Ascending aorta (tissue), 2 donors: ENCODE measurements at places on chromosomes 3 and 15.

DNA sequence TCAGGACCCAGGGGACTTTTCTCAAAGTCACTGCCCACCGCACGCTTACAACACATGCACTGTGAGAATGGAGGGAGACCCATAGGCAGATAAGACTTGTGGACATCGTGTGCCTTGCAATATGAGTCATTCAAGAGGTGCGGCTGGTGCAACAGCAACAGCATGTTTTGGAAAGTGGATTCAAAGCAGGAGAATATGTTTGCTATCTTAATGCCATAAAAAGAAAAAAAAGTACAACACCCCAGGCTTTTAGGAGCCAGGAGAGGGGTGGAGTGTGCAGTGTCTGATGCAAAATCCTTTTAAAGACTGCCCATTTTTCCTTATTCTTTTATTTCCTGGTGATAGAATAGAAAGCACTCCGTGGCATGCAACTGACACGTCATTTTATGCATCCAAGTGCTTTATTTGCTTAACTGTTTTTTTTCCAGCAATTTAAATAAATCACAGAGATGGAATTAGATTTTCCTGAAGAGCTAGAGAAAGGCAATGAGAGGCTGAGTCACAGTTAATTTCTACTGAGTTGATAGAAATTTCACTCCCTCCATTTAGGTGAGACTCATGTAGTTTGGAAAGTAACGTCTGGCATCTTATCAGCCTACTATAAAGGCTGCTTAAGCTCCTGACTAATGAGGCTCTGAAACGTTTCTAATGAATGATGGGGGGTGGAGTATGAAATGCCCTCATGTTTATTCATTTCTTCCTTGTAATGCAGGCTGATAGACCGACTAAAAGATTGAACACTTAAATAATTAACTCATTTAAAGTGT, 96.4 kb downstream of the NSUN3 start:
- DNase-seq, result no peak

DNA sequence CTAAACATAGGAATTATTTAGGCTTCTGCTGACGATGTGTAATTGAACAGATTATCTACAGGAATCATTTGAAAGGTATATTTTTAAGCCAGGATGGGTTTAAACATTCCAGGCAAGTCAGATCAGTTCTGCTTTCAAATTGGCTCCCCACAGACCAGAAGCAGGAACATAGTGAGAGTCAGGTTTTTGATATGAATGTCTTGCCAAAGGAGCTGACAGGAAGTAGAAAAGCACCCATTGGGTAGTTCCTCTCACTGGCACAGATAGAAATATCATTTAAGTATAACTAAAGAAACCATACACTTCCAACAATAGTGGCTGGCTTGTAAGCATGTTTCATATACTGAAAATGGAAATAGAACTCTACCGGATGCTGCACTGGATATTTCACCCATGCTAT, 95.2 kb downstream of the CLDN1 start:
- DNase-seq, result no peak

DNA sequence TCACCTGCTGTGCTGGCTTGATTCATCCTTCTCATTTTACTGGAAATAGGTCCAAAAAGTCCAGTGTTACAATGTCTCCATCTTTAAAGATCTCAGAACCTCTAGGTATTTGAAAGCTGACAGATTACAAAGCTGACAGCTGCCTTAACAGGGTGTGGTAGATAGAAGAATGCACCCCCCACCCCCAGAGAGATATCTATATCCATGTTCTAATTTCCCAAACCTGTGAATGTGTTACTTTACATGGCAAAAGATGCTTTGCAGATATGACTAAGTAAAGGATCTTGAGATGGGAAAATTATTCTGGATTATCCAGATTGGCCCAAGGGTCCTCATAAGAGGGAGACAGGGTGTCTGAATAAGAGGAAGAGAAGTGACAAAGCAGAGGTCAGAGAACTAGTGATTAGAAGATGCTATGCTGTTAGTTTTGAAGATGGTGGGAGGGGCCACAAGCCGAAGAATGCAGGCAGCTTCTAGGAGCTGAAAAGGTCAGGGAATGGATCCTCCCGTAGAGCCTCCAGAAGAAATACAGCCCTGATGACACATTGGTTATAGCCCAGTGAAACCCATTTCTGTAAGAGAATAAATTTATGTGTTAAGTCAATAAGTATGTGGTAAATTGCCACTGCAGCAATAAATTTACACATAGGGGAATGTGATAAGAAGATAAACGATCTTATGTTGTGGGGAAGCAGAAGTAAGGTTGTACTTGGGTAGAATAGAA, 21.5 kb upstream of the FSTL1 start:
- no peak for DNase-seq

- DNase-seq, result no peak
These were observed 28.5 kb upstream of the SLC7A14 start for GRCh38 chr3:170614214-170614966.

DNA sequence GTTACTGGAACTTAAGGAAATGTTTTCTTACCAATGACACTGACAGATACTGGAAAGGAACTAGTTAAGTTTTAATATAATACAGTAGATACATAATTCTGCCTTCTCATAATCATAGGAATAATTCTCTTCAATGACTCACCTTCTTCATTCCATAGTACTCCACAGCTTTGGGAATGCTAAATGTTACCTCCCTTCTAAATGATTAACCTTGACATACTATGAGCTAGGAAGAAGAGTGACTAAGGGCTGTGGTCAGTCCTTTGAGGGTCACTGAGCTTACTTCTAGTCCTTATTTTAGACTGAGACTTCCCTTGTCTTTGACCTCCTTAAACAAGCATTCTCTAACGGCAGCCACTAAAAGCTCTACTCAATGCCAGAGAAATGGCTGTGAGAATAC, 69.6 kb upstream of the PPIB start:
- no peak for DNase-seq

DNA sequence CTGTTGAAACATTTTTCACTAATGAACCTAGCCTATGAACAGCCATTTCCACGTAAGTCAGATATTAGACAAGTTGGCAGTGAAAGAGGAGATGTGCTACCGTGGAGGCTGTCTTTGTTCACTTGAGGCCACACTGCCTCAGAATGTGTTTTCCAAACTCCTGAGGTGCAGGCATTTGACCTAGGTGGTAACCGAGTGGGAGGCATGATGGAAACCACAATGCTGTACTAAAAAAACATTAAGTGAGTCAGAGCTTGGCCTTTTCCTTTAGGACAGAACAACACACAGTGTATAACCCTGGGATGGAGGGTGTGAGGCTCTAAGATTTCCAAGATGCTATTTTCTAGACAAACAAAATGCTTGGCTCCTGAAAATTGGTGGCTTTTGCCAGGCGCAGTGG, 406.3 kb downstream of the SOX2 start:
- DNase-seq, result no peak

DNA sequence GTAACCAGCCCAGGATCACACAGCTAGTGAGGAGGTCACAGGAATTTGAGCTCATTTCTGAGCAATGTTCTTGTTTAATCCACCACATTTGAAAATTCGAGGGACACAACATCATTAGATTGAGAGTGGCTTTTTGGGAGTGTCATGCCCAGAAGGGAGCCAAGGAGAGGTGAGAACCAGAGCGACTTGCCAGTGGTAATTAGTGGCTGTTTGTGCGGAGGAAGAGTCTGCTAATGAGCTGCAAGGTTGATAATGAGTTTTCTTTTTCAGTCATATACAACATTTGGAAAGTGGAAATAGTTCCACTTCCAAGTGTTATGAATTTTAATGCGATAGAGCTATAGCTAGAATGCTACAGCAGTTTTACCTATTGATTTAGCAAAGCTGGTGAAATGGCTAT, 19.7 kb downstream of the GABRA5 start:
- no peak for DNase-seq

DNA sequence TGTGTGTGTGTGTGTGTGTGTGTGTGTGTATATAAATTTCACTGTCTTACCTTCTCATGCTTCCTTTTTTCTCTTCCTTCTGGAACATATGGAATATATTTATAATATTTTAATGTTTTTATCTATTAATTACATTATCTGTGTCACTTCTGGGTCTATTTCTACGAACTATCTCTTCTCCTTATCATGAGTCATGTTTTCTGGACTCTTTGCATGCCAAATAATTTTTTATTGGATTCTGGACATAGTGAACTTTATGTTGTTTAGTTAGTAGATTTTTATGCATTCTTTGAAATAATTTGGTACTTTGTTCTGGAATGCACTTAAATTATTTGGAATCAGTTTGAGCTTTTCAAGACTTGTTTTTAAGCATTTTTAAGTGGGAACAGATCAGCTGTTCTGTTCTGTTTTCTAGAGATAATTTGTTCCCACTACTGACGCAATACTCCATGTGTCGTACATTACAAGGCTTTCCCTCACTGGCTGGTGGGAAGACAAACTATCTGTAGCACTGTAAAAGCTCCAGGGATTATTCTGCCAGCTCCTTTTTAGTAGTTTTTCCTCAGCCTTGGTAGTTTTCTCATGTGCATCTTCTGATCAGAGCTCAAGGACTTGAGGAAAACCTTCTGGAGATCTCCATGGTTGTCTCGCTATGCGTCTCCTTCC, 302.0 kb downstream of the CLSTN2 start:
- DNase-seq, result no peak

DNA sequence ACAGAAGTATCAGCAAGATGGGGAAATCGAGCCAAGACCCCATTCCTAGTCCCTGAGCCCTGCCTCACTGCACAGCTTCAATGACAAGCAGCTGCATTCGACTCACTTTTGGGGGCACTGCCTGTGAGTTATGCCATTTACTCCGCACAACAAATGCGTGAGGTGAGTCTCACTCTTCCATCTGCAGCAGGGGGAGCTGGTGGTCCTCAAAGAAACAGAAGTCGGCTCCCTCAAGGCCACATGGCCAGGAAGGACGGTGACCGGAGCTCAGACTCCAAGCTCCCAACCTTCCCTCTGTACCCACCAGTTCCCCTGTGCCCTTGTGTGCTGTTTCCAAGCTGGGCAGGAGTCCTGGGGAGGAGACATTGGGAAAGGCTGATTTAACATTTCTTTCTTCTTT, 127.7 kb upstream of the IQSEC1 start:
- DNase-seq, result no peak

GRCh38 chr3:87873136-87873535, 185.7 kb downstream of the CGGBP1 start:
- DNase-seq, result no peak

DNA sequence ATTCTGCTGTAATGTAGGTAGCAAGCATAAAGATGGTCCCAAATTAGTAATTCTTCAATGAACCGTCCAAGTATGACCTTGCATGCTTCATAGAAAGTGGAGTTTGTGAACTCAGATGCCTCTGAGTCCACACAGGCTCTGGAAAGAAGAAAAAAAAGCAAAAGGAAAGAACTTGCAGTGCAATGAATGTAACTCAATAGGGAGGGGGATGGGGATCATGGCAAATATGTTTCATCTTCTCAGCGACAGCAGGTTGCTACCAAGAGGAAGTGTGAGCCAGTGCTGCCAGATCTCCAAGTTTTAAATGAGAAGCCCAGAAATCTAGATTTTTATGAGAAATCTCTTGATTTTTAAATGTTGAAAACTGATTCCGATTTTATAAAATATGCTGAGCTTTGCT, 50.3 kb downstream of the IL20RB start:
- no peak for DNase-seq

GRCh38 chr15:64144565-64145281, 6.8 kb upstream of the SNX22 start:
- no peak for DNase-seq

DNA sequence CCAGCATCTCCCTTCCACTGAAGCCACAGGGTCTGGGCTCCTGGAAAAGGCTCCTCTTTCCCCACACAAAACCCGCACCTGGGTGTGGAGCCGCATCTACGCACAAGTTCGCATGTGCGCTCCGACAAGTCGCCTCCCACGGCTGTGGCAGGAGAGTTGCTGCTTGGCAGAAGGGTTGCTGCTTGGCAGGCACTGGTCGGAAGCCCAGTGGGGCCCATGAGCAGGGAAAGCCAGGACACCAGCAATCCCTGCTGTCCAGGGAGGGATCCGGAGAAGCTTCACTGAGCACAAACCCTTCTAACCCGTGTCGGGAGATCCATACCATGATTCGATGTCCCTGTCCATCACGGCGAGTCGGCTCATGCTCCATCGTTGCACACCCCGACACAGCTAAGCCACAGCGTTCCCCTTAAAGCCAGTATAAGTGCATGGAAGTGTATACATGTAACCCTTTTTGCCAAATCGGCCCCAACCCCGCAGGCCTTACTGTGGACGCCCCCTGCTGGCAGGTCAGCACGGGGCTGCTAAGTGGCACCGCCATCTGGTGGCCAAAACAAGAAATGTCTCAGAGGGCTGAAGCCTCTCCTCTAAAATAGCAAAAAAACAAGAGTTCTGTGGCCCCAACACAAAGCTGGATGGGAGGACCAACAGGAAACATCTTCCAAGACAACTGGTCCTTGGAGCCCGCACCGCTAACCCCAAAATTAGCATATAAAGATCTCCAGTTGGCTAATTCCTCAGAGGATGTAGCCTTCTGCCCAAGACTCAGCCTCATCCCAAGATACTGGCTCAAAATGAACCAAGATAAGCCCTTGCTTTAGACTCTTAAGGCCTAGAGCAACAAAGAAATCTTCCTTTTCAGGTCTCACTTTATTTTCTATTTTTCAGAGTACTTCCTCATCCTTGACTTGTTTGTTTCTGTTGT, 8.3 kb downstream of the ANKRD63 start:
- peak; percentile 89 for DNase-seq

DNA sequence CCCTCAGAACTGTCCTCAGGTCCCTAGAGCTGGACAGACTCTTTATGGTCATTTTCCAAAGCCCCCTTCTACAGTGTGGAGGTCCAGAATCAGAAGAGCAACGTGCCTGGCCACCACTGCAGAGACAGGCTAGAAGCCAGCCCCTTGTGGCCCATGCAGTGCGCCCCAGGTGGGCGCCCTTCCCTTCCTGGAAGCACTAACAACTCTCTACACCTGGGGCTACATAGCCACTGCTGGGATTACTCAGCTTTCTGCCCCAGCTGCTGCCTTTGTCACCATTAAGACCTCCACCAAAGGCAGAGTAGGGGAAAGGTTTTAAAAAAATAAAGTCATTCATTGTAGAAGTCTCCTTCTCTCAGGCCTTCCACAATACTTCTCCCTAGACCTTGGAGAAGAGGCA, 2.3 kb downstream of the RASGRP1 start:
- DNase-seq, result no peak

- no peak for DNase-seq
These were observed 76.2 kb downstream of the IMPG2 start for GRCh38 chr3:101244212-101244575.
